ENCODE measurements at places on chromosomes 4 and X. TPM values are rescaled to one million over a fixed set of nuclear protein-coding genes. Genes with fewer than 3 reads are reported as not detected.

The SPANXA1 gene
- not detected for total RNA-seq

The VCX gene
- not detected for total RNA-seq

The FAM9C gene
- 6.3 TPM for total RNA-seq

The SULT1B1 gene
- under 0.01 TPM for total RNA-seq

The PDGFRA gene
- 2.1 TPM for total RNA-seq

The MAB21L2 gene
- 0.16 TPM for total RNA-seq

The ZNF718 gene
- total RNA-seq = 4.9 TPM

The SYTL5 gene
- 0.16 TPM for total RNA-seq

The CCDC158 gene
- total RNA-seq = not detected

The MAGEB17 gene
- not detected for total RNA-seq

The LRRC66 gene
- total RNA-seq = 0.94 TPM

The ATOH1 gene
- not detected for total RNA-seq

The NDNF gene
- not detected for total RNA-seq

The RHOH gene
- total RNA-seq = not detected

The CDS1 gene
- 0.05 TPM for total RNA-seq

The SMIM31 gene
- not detected for total RNA-seq

The MEPE gene
- total RNA-seq = not detected

The LPAR4 gene
- total RNA-seq = 11.7 TPM

The SSX1 gene
- not detected for total RNA-seq

The DUSP9 gene
- not detected for total RNA-seq

The TLR8 gene
- total RNA-seq = not detected
